Heart left ventricle (tissue), 16 donors: ENCODE measurements at places on chromosomes 12 and 14. TPM values are rescaled to one million over a fixed set of nuclear protein-coding genes. Genes with fewer than 3 reads are reported as not detected.

Gene TC2N
- total RNA-seq, result 1.1 TPM

DNA sequence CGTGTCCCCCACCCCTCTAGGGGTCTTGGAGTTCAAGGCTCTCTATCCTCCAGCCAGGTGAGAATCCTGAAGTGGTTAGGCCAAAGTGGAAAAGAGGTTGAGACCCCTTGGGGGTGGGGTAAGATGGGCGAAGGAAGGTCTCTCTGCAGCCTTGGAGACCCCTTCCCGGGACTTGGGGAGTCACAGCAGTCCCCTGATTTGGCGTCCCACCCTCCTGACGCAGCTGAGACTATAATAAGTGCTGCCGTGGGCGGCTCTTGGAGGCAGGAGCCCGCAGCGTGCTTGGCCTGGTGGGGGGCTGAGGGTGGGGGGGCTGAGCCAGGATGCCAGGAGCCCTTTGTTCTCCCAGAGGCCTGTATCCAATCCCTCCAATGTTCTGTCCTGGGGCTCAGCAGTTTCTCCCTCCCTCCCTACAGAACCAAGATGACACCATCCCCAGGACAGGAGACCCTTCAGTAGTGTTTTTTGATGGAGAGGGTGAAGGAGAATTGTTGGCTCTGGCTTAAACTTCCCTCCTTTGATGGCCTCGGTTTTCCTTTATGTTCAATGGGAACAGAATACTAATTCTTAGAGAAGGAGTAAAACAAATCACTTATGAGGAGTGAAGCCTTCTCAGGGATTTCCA, 1.5 kb upstream of the AGAP2 start:
- H3K27ac ChIP-seq, result peak overlapping the region; percentile 52
- peak overlapping the region; percentile 52 for H3K4me3 ChIP-seq
- peaks cover 34% of the 10 kb centered on the region for H3K27me3 ChIP-seq
- H3K4me1 ChIP-seq, result peaks cover 40% of the 10 kb centered on the region

GRCh38 chr14:88554457-88555286, at the start of gene PTPN21:
Gene PTPN21 (minus strand): TSS chr14:88555007. CDS start chr14:88550417, 4,590 bp downstream.
- peak within 1 kb of the TSS; percentile 95 for H3K4me3 ChIP-seq
- peaks cover 50% of the 10 kb centered on the region for H3K4me1 ChIP-seq
- H3K36me3 ChIP-seq, result peaks cover 3% of the 10 kb centered on the region
- DNase-seq, result peak; percentile 89
- H3K27me3 ChIP-seq, result no peaks in the 10 kb centered on the region
- H3K27ac ChIP-seq, result peak within 1 kb of the TSS; percentile 95

GRCh38 chr12:58097741-58098140, 156.4 kb downstream of the ATP23 start:
- peaks cover 8% of the 10 kb centered on the region for H3K4me1 ChIP-seq
- no peak for DNase-seq
- H3K27me3 ChIP-seq, result no peaks in the 10 kb centered on the region
- no peak overlapping the region for H3K27ac ChIP-seq
- no peak overlapping the region for H3K4me3 ChIP-seq
- no peaks in the 10 kb centered on the region for H3K36me3 ChIP-seq
